ENCODE measurements at places on chromosomes 12 and 14. TPM values are rescaled to one million over a fixed set of nuclear protein-coding genes. Genes with fewer than 3 reads are reported as not detected.

Gene C1S
- 114 TPM for total RNA-seq

GRCh38 chr12:96112733-96113132, 77.3 kb upstream of the LTA4H start:
- H3K27me3 ChIP-seq: no peaks in the 10 kb centered on the region
- no peak overlapping the region for H3K4me3 ChIP-seq
- no peaks in the 10 kb centered on the region for H3K36me3 ChIP-seq
- DNase-seq: no peak

Gene MYRFL
- not detected for total RNA-seq

Gene ACVRL1
- 48.1 TPM for total RNA-seq

GRCh38 chr12:106986625-106987389, at the start of gene MTERF2:
Gene MTERF2, minus strand, starts transcription at chr12:106987146. Its CDS starts 8,432 bp downstream, at chr12:106978714.
- H3K4me1 ChIP-seq: no peaks in the 10 kb centered on the region
- peak; percentile 97 for DNase-seq
- no peaks in the 10 kb centered on the region for H3K27me3 ChIP-seq
- H3K4me3 ChIP-seq: peak within 1 kb of the TSS; percentile 66

DNA sequence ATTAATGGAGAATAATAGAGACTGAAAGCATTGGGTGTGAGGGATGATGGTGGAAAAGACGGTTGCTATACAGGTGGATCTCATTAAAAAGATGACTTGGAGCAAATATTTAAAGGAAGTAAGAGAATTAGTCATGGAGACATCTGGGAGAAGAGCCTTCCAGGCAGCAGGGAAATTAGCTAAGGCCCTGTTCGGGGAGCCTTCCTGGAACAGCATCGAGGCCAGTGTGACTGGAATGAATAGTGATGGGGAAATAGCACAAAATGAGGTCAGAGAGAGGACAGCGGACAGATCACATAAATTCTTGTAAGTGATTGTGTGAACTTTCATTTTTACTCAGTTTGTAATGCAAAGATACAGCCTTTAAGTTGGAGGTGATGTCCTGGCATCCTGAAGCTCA, 842.3 kb downstream of the SLC6A15 start:
- H3K27me3 ChIP-seq: no peaks in the 10 kb centered on the region
- no peak overlapping the region for H3K4me3 ChIP-seq
- no peaks in the 10 kb centered on the region for H3K4me1 ChIP-seq
- no peak overlapping the region for H3K27ac ChIP-seq
- DNase-seq: no peak

Gene OASL
- not detected for total RNA-seq

Gene PELI2
- total RNA-seq: 7.0 TPM

GRCh38 chr12:80988986-80989385, 51.3 kb upstream of the LIN7A start:
- DNase-seq: no peak
- no peak overlapping the region for H3K27ac ChIP-seq
- no peaks in the 10 kb centered on the region for H3K4me1 ChIP-seq
- H3K4me3 ChIP-seq: no peak overlapping the region
- no peaks in the 10 kb centered on the region for H3K36me3 ChIP-seq
- H3K27me3 ChIP-seq: no peaks in the 10 kb centered on the region

- H3K36me3 ChIP-seq: no peaks in the 10 kb centered on the region
- no peaks in the 10 kb centered on the region for H3K27me3 ChIP-seq
- H3K27ac ChIP-seq: no peak overlapping the region
Measured at GRCh38 chr14:99384450-99385417, 95.9 kb downstream of the SETD3 start.

Gene C1QL4
- total RNA-seq: not detected

- H3K36me3 ChIP-seq: no peaks in the 10 kb centered on the region
- H3K4me1 ChIP-seq: no peaks in the 10 kb centered on the region
- H3K27ac ChIP-seq: no peak overlapping the region
- no peaks in the 10 kb centered on the region for H3K27me3 ChIP-seq
Measured at GRCh38 chr12:30002677-30003076, 218.9 kb upstream of the TMTC1 start.

Gene LHX5
- total RNA-seq: not detected

- no peak overlapping the region for H3K4me3 ChIP-seq
- H3K27me3 ChIP-seq: no peaks in the 10 kb centered on the region
- H3K27ac ChIP-seq: no peak overlapping the region
- H3K36me3 ChIP-seq: no peaks in the 10 kb centered on the region
Measured at GRCh38 chr14:102693006-102693755, 84.1 kb upstream of the TRAF3 start.

Gene PTPRO
- 2.9 TPM for total RNA-seq

DNA sequence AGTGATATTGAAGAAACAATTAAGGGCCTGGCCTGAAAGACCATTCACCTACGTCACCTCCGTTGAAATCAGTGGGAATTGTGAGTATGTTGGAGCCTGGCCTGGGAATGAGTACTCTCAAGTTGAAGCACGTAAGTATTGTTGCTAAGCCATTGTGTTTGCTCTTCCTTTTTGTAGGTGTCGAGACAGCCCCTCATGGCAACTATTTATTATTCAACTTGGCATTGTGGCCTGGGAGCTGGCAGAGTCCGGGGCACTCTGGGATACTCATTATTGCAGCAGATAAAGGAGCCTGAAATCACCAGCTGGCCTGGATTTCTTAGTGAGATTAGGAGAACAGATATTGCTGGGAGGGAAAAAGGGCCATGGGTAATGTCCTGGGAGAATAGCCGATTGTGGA, 147.4 kb downstream of the C12orf75 start:
- no peaks in the 10 kb centered on the region for H3K36me3 ChIP-seq
- H3K4me3 ChIP-seq: no peak overlapping the region
- DNase-seq: no peak
- peaks cover 5% of the 10 kb centered on the region for H3K4me1 ChIP-seq

- H3K27ac ChIP-seq: no peak overlapping the region
- no peak for DNase-seq
- no peaks in the 10 kb centered on the region for H3K27me3 ChIP-seq
- H3K4me3 ChIP-seq: no peak overlapping the region
Measured at GRCh38 chr12:126432780-126433179, 1367.5 kb downstream of the AACS start.

DNA sequence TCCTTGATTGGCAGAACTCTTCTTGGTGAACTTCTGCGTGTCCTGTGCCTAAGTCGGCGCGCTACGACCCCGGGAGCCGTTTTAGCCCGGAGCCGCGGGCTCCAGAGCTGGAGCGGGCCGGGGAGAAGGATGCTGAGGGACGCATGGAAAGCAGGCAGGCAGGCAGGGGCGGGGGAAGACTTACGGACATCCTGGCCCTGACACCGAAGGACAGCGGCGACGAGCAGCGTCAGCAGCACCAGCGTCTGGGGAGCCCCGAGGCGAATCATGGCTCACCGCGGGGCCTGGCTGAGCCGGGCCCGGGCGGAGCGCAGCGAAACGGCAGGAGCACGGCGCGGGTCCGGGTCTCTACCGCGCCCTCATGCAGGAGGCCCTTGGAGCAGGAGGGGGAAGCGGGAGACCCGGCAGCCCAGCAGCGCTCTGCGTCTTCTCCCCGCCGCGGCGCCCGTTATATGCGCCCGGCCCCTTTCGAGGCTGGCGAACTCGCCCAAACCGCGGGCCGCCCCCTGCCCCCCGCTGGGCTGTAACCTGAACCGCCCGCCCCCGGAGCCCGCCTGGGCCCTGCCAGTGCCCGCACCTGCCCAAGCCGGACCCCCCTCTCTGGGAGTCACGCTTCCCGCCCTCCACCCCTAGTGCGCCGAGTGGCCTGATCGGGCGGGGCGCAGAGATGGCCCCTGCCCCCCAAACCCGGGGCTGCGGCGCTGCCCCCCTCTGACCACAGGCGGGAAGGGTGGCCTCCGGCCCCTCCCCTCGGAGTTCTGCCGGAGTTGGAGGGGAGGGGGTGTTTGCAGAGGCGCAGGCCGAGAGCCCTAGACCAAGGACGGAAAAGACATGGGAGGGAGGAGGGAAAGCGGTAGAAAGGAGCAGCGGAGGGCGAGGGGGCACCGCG, at the start of gene COL2A1:
COL2A1 (minus strand) TSS at position 424 of the 889 bp plus-strand sequence; CDS start at position 269, 155 bp downstream.
- peak within 1 kb of the TSS; percentile 56 for H3K4me3 ChIP-seq
- DNase-seq: no peak
- H3K4me1 ChIP-seq: no peaks in the 10 kb centered on the region
- no peak within 1 kb of the TSS for H3K27ac ChIP-seq
- H3K27me3 ChIP-seq: peaks cover 26% of the 10 kb centered on the region

Gene OTOGL
- total RNA-seq: 7.6 TPM

Gene ETFRF1
- 48.7 TPM for total RNA-seq

DNA sequence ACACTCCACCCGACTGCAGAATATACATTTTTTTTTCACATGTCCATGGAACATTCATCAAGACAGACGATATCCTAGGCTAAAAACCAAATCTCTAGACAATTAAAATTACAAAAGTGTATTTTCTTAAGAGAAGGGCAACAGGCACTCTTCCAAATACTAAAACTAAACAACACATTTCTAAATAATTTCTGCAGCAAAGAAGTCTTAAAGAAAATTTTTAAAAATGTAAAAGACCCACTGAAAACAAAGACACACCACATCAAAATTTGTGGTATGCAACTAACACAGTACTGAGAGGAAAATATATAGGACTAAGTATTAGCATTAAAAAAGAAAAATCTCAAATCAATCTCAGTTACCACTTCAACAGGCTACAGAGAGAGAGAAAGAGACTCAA, 570.0 kb downstream of the SLC16A7 start:
- H3K27ac ChIP-seq: no peak overlapping the region
- no peaks in the 10 kb centered on the region for H3K27me3 ChIP-seq
- no peaks in the 10 kb centered on the region for H3K4me1 ChIP-seq
- H3K4me3 ChIP-seq: no peak overlapping the region
